ENCODE measurements at places on chromosomes 7 and 10.

DNA sequence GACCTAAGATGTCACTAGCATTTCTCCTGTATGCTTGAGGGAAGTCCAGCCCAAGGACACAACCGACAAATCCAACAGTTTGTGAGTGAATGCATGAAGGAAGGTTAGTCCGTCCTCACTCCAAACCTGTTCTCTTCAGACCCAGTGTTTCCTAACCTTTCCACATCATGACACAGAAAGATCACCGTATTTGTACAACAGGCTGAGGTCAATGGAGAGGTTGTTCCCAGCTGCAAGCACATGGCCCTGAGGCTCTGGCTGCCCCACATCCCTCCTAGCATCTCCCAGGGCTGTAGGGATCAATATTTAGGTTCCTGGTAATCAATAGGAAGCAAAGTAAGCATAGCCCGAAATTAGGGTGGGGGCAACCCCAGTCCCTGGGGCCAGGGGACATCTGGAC lies 227.9 kb downstream of the PLXNA4 start:
- DNase-seq = no peak

DNA sequence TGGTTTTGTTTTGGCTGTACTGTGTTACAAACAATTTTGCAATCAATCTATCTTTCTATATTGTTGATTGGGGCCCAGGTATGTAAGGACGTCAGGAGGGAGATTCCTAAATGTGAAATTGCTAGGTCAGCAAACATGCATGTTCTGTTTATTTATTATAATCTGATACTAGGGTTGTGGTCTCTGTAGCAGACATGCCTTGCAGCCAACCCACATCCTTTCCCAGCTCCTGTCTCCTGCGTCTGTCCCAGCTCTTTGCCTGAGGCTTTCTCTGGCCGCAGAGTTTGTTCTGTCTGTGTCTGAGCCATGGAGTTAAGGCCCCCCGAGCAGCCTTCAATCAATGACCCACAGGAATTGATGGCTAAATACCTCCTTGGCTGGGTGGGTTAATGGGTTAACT lies 124.0 kb upstream of the ZEB1 start:
- DNase-seq = no peak

- DNase-seq = no peak
Measured at GRCh38 chr10:64103750-64104470, 582.7 kb downstream of the REEP3 start.

- DNase-seq = no peak
Measured at GRCh38 chr10:109919220-109919619, 4.1 kb downstream of the XPNPEP1 start.

DNA sequence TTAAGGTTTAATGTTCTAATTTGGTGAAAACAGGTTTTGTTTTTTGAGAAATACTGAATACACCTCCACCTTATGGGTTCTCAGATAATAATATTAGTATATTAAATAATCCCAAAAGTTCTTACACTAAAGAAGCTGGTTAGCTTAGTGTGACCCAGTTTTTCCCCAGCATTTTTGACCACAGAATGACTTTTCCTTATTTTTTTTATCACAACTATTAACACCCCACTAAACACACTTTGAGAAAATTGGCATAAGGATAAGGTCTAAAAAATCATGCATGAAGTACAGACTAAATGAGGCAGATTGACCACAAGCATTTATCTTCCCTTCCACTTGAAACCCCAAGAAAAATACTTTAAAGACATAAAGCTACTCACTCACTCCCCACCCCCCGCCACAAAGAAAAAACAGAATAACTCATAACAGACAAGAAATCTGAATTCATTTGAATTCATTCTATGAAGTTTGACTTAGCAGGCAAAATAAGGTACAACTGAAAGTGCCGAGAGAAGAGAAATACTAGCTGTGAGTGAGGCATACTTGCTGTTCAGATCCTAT lies 49.7 kb upstream of the WNT16 start:
- DNase-seq = no peak

DNA sequence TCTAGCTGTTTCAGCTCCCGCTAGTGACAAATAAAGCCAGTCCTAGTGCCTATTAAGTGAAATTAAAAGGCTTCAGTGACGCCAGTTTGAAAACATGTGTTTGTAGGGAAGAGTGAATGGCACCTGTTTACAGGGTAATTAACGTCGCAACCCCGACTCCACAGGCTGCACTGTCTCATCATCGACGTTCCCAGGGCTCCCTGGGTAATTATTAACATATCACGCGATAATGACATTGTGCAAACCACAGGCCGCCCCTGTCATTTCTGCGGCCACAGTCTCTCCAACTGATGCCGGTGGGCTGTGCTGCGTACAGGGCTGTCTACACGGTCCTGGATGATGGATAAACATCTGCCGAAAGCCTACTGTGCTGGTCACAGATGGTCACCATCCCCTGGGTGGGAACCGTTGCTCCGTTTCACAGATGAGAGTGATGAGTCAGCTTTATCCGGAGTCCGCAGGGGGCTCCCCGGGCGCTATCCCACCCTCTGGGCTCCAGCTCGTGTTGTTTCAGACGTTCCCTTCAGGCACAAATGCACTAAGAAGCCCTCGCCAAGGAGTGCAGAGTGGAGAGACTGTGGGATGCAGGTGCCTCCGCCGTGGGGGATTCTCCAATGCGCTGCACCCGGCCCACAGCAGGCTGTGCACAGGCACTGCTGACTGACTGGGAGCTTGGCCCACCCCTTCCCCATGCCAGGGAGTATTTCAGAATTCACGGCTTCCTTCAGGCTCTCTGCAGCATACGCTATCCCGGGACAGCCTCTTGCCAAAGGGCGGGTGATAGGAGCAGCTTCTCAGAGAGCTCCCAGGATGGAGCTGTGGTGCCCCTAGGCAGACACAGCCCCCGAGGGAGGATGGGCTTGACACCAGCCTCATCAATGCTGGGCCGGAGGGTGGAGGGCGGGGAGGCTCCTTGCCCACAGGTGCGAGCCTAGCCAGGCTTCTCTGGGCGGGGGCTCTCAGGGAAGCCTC lies 491.8 kb upstream of the FOXK1 start:
- DNase-seq = no peak

DNA sequence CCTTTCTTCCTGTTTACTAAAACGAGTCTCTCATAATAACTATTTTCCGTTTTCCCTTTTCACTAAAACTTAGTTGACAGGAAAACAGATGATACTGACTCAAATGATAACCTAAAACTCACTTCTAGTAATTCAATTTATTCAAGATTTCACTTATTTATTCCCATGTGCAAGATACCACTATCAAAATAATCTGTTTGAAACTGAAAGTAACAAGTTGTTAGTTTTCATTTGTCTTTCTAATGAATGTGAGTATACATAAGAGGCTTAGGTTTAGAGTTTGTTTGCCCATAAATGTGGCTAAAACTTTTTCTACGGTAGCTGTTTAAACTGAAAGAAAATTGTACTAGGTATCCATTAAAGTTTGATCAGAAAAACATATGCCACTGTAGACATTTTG lies 314.9 kb upstream of the STEAP1 start:
- DNase-seq = no peak

GRCh38 chr7:84422790-84423189 lies 228.2 kb upstream of the SEMA3A start:
- no peak for DNase-seq

- no peak for DNase-seq
Measured at GRCh38 chr10:130455791-130456190, 319.6 kb downstream of the GLRX3 start.

GRCh38 chr10:107631876-107632275 lies 467.4 kb upstream of the SORCS1 start:
- no peak for DNase-seq

DNA sequence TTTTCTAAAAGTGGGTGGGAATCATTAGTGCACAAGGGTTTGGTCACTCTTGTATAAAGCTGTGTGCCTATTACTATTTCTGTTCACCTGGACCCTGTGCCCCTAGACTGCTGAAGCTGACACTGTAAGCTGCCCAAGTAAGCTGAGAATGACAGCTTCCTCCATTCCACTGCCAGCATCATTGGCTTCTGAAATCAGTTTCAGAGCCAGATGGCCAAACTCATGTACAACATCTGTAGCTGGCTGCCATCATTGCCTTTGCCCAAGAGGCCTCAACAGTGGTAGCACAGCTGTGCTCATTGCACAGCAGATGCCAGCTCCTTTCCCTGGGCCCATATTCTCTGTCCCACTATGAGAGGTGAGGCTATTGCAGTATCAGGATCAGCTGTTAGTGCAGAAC lies 165.7 kb downstream of the CPEB3 start:
- no peak for DNase-seq

DNA sequence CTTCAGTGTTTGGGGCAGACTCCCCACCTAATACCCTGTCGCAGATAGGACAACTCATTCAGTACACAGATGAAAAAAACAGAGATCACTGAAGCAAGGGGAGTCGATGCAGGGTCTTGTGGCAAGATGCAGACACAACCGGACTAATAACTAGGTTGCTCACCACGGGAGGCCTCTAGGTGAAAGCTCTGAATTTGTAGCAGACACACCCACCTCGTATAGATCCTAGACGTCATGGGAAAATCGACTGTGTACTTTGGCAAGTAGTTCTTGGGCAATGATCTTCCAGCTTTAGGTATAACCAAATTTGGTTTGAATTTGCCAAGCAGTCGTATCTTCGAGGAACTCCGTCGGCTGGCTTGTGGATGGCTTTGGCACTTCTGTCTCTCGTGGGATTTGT lies 88.1 kb downstream of the TCF7L2 start:
- DNase-seq = no peak

GRCh38 chr7:22972207-22972606 lies 41.7 kb downstream of the HYCC1 start:
- DNase-seq = no peak

DNA sequence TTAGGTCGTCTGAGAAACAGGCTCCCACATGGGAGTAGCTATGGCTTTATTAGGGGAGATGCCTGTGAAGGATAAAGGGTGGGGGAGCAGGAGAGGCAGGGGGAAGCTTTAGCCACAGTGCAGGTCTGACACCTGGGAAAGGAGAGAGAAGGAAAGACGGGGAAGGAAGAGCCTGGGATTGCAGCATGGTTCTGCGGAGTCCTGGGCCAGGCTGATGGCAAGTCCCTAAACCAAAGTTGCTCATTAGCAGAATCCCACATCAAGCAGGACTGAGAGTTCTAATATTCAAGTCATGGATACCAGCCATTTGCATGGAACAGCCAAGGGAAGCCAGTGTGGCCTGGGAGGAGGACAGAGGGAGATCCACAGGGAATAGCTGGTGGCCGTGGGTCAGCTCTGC lies 414.8 kb downstream of the RPS24 start:
- peak; percentile 9 for DNase-seq

DNA sequence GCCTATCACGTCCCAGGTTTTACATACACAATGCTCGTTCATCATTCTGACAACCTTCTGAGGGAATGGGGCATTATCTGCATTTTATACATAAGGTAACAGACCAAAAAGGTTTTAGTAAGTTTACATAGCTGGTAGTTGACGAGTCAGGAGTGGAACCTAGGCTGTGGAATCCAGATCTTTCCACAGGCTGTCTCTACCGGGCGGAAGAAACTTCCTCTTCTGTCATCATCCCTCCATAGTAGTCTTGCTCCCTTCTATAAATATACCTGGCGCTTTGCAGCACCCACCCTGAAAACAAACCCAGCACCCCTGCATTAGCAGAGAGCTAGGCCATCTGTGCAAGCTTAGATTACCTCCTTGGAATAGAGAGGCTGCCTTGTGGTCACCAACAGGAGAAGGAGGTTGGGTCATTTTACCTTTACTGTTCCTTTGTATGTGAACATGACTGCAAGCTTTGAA lies 1.3 kb downstream of the TSPAN13 start:
- DNase-seq = no peak

GRCh38 chr10:126939706-126940105 lies 34.5 kb downstream of the DOCK1 start:
- no peak for DNase-seq

DNA sequence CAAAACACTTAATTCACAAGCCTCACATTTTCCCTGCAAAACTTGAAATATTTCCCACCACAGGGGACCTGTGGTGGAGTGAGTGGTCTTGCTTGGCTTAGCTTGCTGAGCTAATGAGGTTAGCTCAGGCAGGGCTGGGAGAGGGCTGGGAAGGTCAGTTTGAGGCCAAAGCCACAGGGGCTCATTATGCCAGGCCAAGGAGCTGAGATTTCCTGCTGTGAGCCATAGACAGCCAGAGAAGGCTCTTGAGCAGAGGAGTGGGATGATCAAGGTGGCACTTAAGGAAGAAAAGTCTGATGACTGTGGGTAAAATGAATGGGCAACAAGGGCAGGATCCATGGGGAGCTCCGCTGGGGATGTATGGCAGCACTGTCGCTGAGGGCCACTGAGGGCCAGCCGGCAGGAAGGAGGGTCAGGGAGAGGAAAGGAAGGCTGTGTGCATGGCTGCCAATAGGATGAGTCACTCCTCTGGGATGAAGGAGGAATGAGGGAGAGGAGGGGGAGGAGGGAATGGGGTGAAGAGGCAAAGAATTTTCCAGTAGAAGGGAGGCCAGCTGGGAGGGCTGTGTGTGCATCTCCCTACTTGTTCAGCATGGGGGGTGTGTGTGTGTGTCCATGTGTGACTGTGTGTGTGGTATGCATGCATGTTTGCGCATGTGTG lies 18.7 kb upstream of the ZNF488 start:
- DNase-seq = peak; percentile 76

- DNase-seq = no peak
Measured at GRCh38 chr10:266974-267425, 131.7 kb downstream of the ZMYND11 start.

- DNase-seq = no peak
Measured at GRCh38 chr7:103141753-103142404, 7.0 kb downstream of the NAPEPLD start.

DNA sequence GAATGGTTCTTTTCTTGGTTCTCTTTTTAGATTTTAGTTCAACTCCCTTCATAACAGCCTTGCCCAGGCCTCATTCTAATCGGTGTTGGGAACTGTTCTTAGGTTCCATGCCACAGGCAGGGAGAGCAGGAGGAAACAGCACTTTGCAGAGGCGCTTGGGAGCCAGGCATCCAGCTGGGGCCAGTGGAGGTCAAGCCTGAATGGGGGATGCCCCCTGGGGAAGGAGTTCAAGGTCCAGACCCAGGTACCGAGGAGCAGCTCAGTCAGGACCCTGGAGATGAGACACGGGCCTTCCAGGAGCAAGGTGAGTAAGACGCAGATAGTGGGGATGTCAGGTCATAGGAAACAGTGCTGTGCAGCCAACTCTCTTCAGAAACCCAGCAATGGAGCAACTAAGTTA lies 4.5 kb downstream of the ZSCAN25 start:
- DNase-seq = no peak

- no peak for DNase-seq
Measured at GRCh38 chr10:1050554-1050953, 1.6 kb upstream of the IDI1 start.

DNA sequence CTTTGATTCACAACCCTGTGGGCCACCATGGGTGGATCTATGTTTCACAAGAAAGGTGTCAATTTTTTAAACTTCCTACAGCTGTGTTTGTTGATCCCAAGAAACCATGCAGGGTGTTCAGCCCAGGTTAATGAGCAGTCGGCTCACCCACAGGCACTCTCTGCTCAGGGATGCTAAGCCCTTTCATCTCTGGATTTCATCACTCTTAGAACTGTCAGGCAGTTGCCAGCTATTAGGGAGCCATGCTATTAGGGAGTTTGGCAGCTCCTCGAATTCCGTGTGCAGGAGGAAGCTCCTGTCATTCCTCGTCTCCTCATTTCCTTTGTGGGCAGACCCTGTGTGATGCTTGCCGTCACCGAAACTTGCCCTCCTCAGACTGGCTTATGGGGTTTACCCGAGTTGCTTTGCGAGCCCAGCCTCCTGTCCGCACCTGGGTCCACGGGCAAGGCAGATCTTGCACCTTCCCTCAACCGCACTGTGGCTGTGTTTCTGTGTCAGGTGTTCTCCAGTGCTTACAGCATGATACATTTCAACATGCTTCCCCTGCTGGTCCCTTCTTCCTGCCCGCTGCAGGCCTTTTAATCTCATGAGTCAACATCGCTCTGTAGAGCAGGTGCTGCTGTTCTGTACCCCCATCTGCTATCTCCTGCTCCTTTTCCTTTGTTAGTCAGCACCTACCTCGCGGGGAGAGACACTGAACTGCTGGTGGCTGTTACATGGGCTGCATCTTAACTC lies 509.8 kb downstream of the SUGCT start:
- no peak for DNase-seq

All from sciatic nerve (tissue), 2 donors.